Right ventricle myocardium superior (tissue), 1 donor: ENCODE measurements at places on chromosomes 5 and 9. TPM values are rescaled to one million over a fixed set of nuclear protein-coding genes. Genes with fewer than 3 reads are reported as not detected.

Gene SPATA6L
- 0.35 TPM for total RNA-seq

Gene PSD2
- total RNA-seq = not detected

Gene NKD2
- total RNA-seq = 2.8 TPM

DNA sequence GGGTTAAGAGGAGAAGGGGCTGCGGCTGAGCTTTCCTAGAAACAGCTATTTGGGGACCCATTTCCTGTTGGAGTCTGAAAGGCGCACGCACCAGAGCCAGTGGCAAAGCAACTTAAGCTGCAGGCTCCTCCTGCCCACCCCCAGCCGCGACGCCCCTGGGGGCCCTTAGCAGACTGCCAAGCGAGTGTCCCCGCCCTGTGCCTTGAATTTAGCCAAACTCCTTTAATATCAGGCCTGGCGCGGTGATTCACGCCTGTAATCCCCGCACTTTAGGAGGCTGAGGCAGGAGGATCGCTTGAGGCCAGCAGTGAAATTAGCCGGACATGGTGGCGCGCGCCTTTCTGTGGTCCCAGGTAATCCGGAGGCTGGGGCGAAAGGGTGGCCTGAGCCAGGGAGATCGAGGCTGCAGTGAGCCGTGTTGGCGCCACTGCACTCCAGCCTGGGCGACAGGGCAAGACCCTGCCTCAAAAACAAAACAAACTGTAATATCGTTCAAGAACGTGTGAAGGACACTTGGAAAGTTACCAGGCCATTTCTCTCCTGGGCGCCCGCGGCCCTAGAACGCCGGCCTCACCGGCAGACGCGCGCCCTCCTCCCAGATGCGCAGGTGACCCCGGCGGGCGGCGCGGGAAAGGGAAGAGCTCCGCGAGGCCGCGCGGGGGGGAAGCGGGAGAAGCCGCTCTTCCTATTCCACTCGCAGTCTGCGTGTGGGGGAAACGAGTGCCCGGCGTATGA lies 1.0 kb upstream of the F2R start:
- DNase-seq = peak; percentile 54

- DNase-seq = no peak
Observed at GRCh38 chr9:117403403-117403811, 11.4 kb downstream of the ASTN2 start.

DNA sequence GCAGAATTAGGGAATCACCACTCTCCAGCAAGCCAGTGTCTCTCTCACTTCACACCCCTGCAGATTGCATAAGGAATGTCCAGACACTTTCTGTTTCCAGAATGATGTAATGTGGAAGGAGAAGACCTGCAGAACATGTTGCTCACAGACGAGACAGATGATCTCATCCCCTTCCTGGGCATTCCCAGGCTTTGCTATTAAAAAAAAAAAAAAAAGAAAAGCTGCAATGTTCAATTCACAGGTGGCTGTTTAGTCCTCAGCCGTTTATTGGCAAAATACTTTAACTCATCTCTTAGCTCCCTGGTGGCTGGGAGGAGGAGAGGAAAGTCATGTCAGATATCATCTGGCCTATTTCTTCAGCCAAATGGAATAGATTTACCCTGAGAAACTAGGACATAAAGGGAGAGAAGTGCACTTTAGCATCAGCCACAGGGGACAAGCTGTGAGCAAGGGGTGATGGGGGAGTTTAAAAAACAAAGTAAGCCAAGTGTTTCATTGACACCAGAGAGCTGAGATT lies 95.9 kb upstream of the TNC start:
- no peak for DNase-seq

- no peak for DNase-seq
Observed at GRCh38 chr9:17130291-17130690, 4.5 kb upstream of the CNTLN start.

GRCh38 chr5:175526691-175527090 lies 48.3 kb downstream of the SFXN1 start:
- DNase-seq = no peak

- DNase-seq = no peak
Observed at GRCh38 chr9:115635680-115636383, 517.8 kb upstream of the PAPPA start.

DNA sequence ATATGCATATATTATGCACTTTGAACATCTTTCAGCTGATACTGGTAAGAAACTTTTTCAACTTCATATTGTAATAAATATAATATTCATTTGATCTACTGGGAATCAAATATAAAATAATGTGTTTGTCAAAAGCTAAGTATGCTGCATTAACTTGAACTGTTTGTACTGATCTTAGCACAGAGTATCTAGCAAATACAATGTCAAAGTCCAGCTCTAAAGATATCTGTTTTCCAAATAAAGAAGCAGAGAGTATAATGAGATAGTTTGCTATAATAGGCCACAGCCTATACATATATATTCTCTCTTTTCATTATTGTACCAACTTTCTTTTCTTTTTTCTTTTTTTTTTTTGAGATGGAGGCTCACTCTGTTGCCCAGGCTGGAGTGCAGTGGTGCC lies 417.0 kb downstream of the TMEM161B start:
- no peak for DNase-seq

Gene OR1Q1
- total RNA-seq = not detected

- no peak for DNase-seq
Observed at GRCh38 chr5:162837155-162837554, 600.2 kb upstream of the CCNG1 start.

Gene ANKRD34B
- not detected for total RNA-seq

Gene LEAP2
- total RNA-seq = 1.0 TPM

DNA sequence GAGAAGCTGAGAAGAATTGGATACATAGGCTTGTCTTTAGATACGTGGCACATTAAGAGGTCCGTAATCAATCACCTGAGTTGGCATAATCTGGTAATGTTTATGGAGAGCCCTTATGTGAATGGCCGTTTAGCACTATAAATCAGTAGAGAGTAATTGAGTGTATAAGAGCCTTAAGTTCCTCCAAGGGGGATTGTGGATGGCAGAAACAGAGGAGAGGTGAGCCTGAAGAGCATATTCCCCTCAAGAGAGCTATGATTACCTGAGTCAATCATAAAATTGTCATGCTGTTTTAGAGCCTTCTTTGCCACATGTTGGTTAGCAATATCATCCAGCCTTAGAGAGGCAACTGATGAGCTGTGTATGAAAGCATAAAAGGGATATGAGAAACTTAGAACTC lies 58.8 kb downstream of the FOCAD start:
- DNase-seq = no peak

Gene DRD1
- not detected for total RNA-seq

Gene SEMA6A
- 6.3 TPM for total RNA-seq

GRCh38 chr5:102826629-102827028 lies 71.5 kb downstream of the PAM start:
- DNase-seq = no peak

Gene NNT
- total RNA-seq = 573 TPM

Gene OTULINL
- 4.9 TPM for total RNA-seq

GRCh38 chr9:85401998-85402397 lies 339.8 kb downstream of the AGTPBP1 start:
- no peak for DNase-seq

GRCh38 chr9:77021922-77022782 lies 2.7 kb downstream of the FOXB2 start:
- no peak for DNase-seq

GRCh38 chr9:135320943-135321342 lies 158.6 kb upstream of the PPP1R26 start:
- DNase-seq = no peak

- DNase-seq = no peak
Observed at GRCh38 chr9:6305954-6306563, 22.1 kb upstream of the TPD52L3 start.

GRCh38 chr5:124819201-124819600 lies 72.8 kb upstream of the ZNF608 start:
- DNase-seq = no peak

GRCh38 chr9:69060766-69061165 lies 25.2 kb downstream of the FXN start:
- no peak for DNase-seq

Gene CAMLG
- 17.1 TPM for total RNA-seq

GRCh38 chr5:134127376-134127861 lies 12.9 kb downstream of the TCF7 start:
- peak; percentile 69 for DNase-seq

DNA sequence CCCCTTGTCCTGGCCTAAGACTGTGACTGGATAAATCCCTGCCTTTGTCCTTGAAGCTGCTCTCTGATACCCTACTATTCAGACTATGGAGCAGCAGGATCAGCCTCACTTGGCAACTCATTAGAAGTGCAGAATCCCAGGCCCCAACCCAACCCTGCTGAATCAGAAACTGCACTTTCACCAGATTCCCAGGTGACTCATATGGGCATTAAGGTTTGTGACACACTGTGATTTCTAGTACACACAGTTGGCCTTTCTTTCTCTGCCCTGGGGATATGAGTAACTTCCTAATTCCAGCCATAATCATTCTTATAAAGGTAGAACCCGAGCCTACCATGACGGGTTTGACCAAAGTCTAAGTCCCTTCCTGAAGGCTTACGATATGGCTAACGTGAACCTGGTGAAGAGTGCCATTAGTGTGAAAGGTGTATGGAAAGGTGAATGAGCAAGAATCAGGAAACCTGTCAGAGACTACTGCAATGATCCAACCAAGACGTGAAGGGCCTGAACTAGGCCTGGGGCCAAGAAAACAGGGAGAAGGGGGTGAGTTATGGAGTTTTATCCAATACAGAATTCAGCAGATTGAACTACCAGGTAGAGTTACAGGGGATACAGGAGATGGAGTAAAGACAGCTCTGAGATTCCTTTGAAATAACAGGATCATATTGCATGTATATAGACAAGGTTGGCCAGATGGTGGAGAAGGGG lies 533.0 kb downstream of the BNC2 start:
- DNase-seq = no peak

DNA sequence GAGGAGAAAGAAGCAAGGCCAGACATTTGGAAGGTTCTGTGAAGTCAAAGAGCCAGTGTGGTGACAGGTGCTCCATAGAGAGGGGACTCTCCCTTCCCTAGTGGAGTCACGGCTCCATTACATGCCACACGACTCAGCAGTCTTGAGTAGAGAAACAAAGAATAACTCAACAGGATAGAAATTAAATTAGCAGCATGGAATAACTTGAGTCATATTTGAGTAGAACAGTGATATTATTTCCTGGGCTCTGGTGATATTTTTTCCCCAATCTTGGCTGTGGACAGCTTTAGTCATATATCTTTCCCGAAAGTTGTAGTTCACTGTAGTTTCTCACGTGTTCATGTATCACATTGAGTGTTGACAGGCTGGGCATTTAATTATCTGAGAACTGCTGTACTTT lies 149.7 kb upstream of the EFNA5 start:
- no peak for DNase-seq

GRCh38 chr5:360257-361027 lies 38.9 kb downstream of the AHRR start:
- DNase-seq = no peak

Gene DNAH5
- 0.27 TPM for total RNA-seq

DNA sequence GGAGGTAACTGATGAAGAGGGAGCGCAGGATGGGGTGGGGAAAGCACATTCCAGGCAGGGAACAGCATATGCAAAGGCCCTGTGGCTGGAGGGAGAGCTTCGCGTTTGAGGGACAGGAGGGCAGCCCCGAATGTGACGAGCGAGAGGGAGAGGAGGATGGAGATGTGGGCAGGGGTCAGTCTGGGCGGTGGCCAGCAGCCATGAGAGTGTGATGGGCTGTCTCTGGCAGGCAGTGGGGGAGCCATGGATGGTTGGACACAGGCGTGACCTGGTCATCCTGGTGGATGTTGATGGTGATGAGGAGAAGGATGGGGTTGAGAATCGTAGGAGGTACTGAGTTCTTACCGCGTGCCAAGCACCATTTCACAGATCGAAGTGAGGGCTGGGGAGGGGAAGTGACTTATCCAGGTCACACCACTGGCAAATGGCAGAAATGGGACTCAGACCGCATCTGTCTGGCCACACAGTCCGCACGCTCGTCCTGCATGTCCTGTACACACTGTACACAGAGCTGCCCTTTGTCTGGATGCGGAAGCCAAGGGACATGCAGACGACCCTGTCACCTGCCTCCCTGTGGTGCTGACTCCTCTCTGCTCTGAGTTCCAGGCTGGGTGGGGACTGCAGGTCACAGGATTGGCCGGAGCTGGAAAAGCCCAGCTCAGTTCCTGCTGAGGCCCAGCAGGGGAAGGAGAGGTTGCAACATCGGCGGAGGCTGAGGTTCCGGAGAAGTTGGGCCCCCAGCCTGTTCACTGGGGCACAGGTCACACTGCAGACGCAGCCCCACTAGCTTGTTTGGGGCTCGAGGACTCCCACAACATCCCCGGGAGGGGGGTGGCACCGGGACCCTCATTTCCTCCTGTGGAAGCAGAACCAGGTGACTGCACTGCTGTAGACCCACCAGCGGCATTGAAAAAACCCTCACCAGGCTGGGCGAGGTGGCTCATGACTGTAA lies 165.6 kb upstream of the IER5L start:
- peak; percentile 86 for DNase-seq

Gene STING1
- 39.0 TPM for total RNA-seq

- peak; percentile 88 for DNase-seq
Observed at GRCh38 chr5:150649108-150650020, 8.9 kb downstream of the SYNPO start.

Gene ZFP37
- 1.0 TPM for total RNA-seq

DNA sequence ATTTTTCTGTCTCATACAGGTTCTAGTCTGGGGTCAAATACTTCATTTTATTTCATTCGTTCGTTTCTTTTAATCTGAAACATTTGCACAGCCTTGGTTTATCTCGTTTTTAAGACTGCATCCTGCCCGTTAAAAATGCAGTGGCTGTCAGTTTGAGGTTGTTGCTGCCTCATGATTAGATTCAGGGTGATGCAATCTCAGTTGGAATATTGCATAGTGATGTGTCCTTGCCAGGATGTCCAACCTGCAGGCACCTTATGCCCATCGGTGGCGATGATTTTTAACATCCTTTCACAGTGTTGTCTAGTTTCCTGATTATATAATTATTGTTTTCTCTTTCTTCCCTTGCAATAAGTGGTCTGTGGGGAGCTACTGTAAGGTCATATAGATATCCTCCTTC lies 45.1 kb downstream of the SH3GL2 start:
- no peak for DNase-seq

DNA sequence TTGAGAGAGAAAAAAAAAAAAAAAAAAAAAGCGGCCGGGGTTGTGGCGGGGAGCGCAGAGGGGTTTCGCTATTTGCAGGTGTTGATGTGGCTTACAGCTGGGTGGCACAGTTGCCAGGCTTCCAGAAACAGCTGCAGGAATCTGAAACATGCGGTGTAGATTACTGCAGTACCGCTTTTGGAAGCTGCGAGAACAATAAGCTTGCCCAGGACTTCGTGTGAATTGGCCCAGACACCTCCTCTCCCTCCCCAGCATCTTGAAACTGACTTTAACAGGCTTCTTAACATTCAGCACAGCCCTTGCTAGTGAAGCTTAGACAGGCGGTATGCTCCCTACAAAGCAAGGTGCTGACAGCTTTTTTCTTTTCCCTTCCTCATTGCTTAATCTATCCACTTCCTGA lies 104.0 kb downstream of the ATP10B start:
- DNase-seq = no peak

DNA sequence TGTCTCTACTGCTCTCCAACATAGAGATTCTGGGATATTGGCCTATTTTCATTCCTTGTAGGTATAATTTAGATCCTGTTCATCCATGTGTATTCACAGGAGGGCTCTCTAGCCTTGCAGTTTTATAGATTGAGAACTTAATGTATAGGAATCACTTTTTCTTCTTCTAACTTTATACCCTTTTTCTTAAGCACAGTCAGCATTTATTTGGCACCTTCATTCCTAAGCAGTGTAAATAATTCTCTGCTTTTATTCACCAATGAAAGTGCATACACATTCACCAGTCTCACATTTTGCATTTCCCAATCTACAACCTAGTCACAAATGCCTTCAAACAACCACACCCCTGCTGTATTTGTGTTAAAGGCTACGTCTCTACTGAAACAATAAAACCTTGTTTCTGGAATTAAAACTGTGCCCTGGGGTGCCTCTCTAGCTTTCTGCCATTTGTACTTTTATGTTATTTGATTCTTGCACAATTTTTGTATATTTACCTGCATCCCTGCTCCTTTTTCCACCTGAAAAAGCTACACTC lies 49.3 kb downstream of the NREP start:
- DNase-seq = no peak
